Type B pancreatic cell (in vitro differentiated cells): ENCODE measurements at places on chromosomes 6 and 20. TPM values are rescaled to one million over a fixed set of nuclear protein-coding genes. Genes with fewer than 3 reads are reported as not detected.
A peak's percentile ranks its signal among the peaks of the same experiment; 100 is the strongest.

Gene FAM83B
- 11.3 and 33.9 TPM in 2 replicates for total RNA-seq

Gene L3MBTL3
- total RNA-seq, result 16.6 and 23.8 TPM in 2 replicates

Gene FERMT1
- 7.1 and 11.5 TPM in 2 replicates for total RNA-seq

GRCh38 chr20:7371518-7372163, 568.6 kb downstream of the HAO1 start:
- H3K27me3 ChIP-seq, result peaks cover 3% of the 10 kb centered on the region
- no peaks in the 10 kb centered on the region for H3K4me1 ChIP-seq
- DNase-seq, result no peak
- H3K27ac ChIP-seq, result no peak overlapping the region

GRCh38 chr6:71321314-71321713, 32.7 kb downstream of the OGFRL1 start:
- H3K27me3 ChIP-seq, result no peaks in the 10 kb centered on the region
- H3K4me1 ChIP-seq, result peaks cover 7% of the 10 kb centered on the region
- H3K27ac ChIP-seq, result no peak overlapping the region
- H3K36me3 ChIP-seq, result no peaks in the 10 kb centered on the region
- DNase-seq, result no peak

GRCh38 chr6:150336299-150336698, 32.5 kb upstream of the IYD start:
- H3K36me3 ChIP-seq, result no peaks in the 10 kb centered on the region
- H3K4me1 ChIP-seq, result peaks cover 16% of the 10 kb centered on the region
- H3K27me3 ChIP-seq, result no peaks in the 10 kb centered on the region
- H3K4me3 ChIP-seq, result no peak overlapping the region

GRCh38 chr6:41257369-41258195, 28.9 kb downstream of the TREM1 start:
- no peaks in the 10 kb centered on the region for H3K36me3 ChIP-seq
- no peak for DNase-seq
- H3K4me3 ChIP-seq, result peak overlapping the region; percentile 29
- peak overlapping the region; percentile 55 for H3K27ac ChIP-seq
- H3K27me3 ChIP-seq, result peaks cover 6% of the 10 kb centered on the region

GRCh38 chr20:584971-585301, 25.2 kb downstream of the TCF15 start:
- no peak overlapping the region for H3K27ac ChIP-seq
- no peaks in the 10 kb centered on the region for H3K36me3 ChIP-seq
- peaks cover 16% of the 10 kb centered on the region for H3K27me3 ChIP-seq
- no peak overlapping the region for H3K4me3 ChIP-seq
- DNase-seq, result no peak

DNA sequence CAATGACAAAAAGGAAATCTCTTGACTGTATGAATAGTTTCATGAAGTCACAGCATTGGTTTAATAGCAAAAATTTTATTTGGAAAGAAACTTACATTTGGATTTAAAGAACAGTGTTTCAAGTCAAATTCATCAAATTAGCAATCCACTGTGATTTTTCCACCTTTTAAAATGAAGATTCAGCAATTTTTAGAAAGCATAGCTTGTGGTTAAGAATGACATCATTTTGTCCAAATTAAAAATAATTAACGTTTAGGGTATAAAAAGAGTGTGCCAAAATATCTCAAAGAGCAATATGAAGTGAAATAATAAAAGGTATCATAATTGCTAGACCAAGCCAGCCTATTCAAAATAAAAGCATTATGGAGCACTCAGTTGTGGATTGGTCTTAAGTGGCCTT, 114.6 kb downstream of the PAX1 start:
- peaks cover 3% of the 10 kb centered on the region for H3K27me3 ChIP-seq
- no peaks in the 10 kb centered on the region for H3K4me1 ChIP-seq
- no peak overlapping the region for H3K27ac ChIP-seq
- no peaks in the 10 kb centered on the region for H3K36me3 ChIP-seq
- DNase-seq, result no peak
